ENCODE measurements at places on chromosomes 2 and 18.

- no peak for DNase-seq
These were observed 50.8 kb downstream of the ATOH8 start for GRCh38 chr2:85804583-85804982.

- no peak for DNase-seq
These were observed 363.6 kb downstream of the ZNF521 start for GRCh38 chr18:24988253-24988840.

GRCh38 chr18:52746986-52747385, 407.0 kb downstream of the DCC start:
- no peak for DNase-seq

GRCh38 chr2:25401307-25402026, 59.7 kb upstream of the DNMT3A start:
- no peak for DNase-seq

GRCh38 chr18:30682672-30683071, 359.9 kb downstream of the DSC3 start:
- no peak for DNase-seq

DNA sequence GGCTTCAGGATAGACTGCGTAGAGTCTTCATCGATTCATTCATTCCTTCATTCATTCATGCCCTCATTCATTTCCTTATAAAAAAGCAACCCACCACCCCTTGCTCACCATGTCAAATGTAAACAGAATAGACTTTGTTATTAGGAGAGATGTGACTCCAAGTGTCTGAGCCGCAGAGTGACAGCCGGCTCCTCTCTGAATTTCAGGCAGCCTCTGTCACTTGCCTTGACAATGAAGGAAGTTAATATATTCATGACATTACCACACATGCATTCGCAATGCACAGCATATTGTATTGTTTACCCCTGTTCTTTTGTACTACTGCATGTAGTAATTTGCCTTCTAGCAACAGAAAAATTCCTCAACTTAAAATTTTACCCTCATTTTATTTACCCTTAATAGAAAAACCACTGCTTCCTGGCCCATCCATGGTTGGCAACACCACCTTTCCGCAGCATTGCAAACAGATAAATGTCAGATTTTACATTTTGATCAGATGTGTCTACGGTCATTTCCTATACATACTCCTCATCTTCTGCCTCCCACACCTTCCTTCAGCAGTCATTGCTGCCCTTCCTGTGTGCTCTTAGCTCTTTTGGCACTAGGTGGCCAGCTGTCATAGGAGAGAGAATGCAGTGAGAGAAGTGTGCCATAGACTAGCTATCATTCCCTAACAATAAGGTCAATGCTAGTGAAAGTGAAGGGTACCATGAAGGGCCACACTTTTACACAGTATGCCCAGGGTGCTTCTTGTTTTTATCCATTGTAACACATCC, 1090.8 kb downstream of the BCL11A start:
- no peak for DNase-seq

DNA sequence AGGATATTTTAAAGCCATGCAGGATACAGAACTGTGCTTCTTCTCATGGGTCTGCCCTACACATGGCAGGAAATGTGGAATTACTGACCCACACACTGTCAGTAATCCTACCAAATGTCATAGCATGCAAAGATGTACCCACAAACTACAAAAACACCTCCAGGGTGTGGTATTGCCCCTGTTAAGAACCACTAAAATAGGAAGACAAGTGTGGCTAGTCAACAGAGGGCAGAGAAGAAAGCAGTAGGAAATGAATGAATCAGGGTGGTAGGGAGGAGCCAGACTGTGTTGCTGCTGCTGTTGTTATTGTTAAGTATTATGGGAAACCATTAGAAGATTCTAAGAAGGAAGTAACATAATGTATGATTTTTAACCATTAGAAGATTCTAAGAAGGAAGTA, 556.7 kb upstream of the ACVR2A start:
- DNase-seq, result no peak

- DNase-seq, result no peak
These were observed 146.1 kb upstream of the DLX2 start for GRCh38 chr2:172248785-172249187.

DNA sequence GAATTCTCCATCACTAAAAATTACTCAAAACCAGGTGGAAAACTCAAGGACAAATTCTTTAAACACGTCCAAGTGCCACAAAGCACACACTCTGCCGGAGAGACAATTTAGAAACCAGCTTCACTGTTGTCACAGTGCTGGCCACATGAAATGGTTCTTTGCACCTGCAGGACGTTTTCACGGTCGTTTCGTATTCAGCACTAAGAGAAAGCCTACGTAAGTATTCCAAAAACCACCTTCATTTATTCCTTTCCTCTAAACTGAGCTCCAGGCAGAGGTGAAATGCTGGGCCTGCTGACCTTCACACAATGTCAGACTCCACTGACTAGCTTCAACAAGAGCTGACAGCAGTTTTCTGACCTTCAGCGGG, 680 bp downstream of the ATP5F1A start:
- DNase-seq, result peak; percentile 13

DNA sequence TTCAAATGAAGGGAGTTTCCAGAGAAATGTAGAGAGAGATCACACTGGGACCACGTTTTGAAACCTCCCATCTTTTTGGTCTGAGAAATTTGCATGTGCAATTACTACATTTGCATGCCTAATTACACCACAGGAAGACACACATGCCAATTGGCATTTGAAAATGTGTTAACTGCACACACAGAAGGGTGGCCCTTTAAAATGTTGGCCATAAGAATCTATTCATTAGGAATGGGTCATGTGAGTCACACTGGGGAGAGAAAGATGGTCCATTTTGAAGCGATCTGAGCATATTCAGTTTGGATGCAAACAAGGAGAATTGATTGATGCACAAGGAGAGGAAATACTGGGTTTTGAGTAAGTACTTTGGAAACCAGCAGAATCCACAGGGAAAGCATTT, 1407.1 kb upstream of the ACVR2A start:
- DNase-seq, result no peak

DNA sequence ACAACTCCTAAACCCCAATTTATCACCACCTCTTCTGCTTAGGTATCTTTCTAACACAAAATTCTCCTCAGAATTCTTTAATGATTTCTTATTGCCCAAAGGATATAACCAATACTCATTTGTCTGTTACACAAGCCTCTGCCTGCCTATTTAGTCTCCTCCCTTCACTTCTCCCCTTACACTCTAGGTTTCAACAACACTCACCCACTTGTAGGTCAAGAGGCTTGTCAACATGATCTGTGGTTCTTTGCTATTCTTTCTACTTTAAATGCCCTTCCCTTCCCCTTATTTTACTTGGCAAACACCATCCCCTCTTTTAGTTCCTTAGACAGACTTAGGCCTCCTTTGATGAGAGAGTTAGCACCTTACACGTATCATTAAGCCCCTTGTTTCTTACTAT, 69.0 kb upstream of the C2orf15 start:
- no peak for DNase-seq

DNA sequence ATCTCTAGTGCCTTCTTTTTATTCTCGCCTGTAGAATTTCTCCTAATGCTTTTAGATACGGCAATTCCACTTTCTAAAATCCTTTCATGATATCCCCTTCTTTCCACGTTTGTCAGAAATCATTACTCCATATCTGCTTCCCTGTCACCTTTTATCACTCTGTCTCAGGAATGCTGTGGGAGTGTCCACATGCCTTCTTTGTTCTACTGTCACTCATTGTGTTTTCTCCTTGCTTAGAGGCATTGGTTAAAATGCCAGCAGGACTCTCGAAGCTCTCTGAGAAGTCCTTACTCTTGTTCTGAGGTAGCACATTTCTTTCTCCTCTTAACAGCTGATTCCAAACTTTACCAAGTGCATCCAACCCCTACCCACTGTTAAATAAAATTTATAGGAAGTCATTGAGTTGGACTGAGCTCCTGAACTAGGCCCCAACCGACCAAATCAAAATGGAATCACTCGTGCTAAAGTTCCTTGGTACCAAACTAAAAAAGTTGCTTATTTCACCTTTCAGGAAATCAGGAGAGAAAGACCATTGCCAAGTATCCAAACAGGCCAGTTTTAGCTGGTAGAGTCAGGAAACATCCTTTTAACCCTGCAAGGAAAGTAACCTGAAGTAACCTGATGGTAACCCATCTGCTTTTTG, 10.6 kb upstream of the GALNT5 start:
- no peak for DNase-seq

GRCh38 chr18:50410894-50411293, 36.0 kb downstream of the SKA1 start:
- DNase-seq, result no peak

- no peak for DNase-seq
These were observed 62.3 kb upstream of the C2orf15 start for GRCh38 chr2:99079226-99079625.

- DNase-seq, result no peak
These were observed 133.4 kb downstream of the FTCDNL1 start for GRCh38 chr2:199717587-199717907.

DNA sequence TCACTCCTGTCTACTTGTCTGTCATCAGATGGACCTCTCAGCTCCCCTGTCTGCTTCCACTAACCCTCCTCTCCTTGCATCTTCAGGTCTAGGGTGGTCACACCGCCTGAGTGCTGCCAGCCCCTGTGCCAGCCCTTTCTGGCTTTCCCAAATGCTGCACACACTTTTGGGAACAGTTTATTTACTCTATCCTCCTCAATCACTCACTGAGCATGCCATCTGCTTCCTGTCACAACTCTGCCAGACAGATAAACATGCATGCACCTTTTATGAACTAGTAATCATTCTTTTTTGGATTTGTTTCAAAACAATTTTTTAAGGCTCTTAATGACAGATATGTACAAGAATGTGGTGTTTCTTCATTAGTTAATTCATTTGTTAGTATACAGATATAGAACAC, 56.3 kb upstream of the CCDC195 start:
- DNase-seq, result no peak

DNA sequence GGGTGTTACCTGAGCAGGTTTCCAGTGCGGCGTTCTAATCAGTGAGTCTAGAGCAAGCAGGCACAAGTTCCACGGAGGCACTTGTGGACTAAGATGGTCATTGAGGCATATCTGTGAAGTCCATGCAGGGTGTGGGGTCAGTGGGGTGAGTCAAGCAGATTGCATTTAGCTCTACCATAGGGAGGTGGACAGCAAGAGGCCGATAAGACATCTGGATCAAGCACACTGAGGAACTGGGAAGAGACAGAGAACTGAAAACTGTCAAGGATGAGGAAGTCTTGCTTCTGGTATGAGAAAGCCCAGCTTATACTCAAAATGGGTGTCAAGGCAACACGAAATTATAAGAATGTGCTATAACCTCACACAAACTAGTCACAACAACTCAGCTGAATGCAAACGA, 61.2 kb upstream of the SLC39A10 start:
- no peak for DNase-seq

DNA sequence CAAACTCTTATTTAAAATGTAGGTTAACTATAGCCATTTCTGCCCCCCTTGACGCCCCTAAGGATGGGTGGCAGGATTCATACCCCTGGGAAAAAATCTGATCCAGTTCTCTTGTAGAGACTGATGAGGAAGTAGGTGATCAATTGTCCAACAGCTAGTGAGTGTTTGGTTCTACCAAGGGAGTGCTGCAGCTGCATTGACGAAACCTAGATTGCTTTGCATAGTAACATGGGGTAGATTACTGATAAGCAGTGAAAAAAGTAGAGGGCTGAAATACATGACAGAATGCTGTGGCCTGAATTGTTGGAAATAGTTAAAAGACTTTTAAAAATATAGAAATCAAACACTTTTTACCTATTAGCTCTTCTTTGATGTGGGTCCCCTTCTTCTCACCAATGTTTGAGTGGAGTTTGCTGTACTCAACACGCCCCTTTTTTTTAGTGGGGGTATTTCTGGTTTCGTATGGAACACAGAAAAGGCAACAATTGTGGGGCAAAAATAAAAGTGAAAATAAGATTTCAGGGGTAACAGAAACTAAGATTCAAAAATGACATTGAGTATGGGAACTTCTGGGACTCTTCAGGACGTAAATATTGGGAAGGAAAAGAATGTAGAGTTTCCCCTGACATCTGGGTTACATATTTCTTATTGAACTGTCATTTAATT, 66.2 kb downstream of the MAIP1 start:
- no peak for DNase-seq

GRCh38 chr2:70871398-70872211, 36.0 kb upstream of the CD207 start:
- peak; percentile 82 for DNase-seq

- DNase-seq, result no peak
These were observed 74.9 kb upstream of the CELF4 start for GRCh38 chr18:37640504-37640903.

DNA sequence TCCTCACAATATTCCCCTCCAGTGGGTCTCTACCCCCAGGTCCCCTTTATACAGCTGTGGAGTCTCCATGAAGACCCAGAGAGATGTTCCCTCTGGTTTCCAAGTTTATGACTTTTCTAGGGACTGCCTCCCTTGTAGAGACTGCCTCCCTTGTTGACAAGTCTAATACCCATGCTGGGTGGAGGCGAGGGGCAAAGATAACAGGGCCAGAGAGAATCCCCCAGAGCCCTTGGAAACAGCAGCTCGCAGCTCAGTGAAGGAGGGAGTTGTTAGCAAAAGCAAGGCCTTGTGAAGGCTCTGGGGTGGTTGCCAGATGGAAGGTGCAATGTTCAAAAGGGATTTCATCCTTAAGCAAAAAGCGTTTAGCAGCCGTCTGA, 75.0 kb upstream of the GATA6 start:
- DNase-seq, result no peak

GRCh38 chr2:117931978-117932377, 81.9 kb downstream of the CCDC93 start:
- no peak for DNase-seq

- DNase-seq, result no peak
These were observed 256.5 kb upstream of the SALL3 start for GRCh38 chr18:78722929-78723710.

GRCh38 chr2:72051971-72052505, 95.6 kb downstream of the CYP26B1 start:
- no peak for DNase-seq

DNA sequence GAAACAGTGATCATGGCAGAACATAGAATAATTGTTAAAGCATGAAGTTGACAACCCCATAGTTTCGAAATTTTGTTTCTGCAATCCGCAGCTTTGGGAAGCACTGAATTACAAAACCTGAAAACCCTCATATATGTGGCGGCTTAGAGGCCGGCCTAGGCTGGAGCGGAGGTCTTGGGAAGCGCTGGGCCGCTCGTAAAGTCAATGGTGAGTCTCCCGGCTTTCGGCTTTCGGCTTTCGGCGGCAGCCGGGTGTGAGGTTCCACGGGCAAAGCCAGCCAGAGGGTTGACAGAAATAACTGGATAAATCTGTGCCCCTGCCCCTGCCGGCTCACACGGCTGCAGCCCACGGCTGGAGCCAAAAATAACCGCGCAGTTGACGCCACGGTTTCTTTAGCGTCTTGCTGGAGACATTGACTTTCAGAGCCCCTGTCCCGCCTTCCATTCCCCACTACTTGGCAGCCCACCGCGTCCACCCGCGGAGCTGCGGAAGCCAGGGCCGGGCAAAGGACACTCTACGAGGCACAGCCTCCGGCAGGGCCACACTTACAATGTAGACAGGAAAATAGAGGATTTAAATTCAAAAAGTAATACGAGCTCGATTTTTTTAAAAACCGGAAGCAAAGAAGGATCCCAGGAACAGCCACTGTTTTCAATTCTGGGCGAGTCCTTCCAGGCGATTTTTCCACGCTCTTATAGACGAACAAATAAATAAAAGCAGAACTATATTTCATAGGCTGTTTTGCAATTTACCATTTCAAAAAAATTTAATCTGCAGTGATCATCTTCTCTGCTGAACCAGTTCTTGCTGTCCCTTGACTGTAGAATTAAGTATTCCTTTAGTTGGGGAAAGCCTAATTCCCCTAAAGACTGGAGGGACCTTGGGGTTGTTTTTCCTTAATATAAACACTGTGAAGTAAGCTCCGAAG, 28.3 kb upstream of the ATP6V1B1 start:
- no peak for DNase-seq

Data from activated naive CD4-positive, alpha-beta T cell treated with anti-CD3 and anti-CD28 coated beads, Interleukin-2, amount 50 U/mL, for 16 hours (primary cell).